T-helper 2 cell (primary cell): ENCODE measurements at places on chromosomes 13 and 19.

- DNase-seq: no peak
Observed at GRCh38 chr13:41460930-41461329, 3.6 kb downstream of the RGCC start.

DNA sequence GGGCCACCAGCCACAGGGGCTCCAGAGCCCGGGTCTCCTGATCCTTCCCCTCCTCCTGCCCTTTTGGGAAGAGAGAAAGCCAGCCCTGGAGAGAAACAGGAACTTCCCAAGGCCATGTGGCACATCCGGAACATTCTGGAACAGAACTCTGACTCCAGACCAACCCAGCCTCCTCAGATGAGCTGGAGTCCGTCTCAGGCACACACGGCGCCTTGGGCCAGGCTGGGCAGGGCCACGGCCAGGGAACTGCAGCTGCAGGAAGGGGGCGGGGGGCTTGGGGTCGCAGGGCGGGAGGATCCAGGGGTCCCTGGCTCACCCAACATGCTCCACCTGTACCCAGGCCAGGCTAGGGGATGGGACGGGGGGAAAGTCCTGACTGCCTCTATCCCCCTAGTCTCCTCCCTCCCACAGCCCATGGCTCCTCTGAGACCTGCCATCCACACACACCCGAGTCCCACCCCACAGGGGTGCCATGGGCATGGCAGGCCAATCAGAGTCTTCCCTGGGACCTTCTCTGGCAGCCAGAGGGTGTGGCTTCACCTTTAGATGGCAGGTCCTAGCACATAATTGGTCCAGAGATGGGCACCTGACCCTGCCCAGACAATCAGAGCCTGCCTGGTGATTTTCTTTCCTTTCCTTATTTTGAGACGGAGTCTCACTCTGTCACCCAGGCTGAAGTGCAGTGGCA, 22.9 kb downstream of the SBNO2 start:
- no peak for DNase-seq

DNA sequence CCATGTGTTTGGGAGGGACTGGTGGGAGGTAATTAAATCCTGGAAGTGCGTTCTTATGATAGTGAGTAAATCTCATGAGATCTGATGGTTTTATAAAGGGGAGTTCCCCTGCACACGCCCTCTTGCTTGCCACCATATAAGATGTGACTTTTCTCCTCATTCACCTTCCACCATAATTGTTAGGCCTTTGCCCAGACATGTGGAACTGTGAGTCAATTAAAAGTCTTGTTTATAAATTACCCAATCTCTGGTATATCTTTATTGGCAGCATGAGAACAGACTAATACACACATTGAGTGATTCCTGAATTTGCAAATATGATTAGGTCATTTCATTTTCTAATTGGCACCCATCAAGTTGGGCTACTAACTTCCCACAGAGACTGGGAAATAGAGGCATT, 977.2 kb downstream of the SLITRK1 start:
- no peak for DNase-seq

DNA sequence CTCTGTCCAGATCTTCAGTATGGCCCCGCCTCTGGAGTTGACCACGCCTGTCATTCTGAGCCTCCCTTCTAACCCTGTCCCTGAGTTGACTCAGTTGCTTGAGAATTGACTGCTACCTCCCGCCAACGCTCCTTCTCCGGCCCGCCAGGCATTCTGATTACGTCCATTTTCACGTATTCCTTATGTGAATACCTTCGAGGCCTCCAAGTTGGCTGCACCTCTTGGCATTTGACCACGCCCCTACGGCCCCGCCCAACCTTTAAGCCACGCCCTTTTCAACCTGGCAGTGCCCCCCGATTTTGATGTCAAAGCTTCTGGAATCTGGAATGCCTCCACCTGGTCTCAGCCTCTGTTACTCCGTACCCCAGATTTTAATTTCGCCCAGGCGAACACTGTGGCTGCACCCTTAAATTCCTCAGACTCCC, 1.7 kb upstream of the EML2 start:
- peak; percentile 20 for DNase-seq

DNA sequence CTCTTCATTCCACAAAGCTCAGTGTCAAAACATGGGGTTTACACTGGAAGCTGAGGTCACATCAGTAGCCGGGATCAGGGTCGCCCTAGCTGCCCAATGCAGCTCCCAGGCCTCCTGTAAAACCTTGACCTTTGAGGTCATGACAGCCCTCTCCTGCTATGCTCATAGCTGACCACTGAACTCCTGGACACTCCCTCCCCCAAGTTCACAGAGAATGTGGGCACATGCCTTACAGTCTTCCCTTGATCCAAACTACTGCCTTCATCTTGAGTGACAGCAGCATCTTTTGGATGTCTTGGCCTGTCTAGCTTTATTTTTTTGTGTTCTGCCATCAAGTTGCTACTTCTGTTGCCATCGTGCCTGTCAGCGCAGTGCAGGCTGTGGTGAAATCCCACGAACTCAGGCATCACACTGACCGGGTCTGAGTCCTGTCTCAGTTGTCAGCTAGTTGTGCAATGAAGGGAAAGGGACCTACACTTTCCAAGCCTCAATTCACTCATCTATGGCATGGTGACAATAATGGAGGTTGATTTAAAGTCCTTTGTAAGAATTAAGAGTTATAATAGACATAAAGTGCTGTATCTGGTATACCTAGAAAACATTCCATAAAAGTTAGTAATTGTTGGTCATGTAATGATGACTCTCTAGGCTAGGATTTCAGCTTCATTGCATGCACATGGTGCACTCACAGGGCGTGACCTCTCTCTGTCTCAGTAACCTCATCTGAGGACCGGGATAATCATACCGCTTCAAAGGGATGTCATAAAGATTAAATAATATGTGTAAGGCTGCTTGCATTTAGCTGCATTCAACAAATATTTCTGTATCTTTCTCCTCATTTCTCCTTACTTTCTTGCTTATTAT, 16.4 kb upstream of the ALOX5AP start:
- no peak for DNase-seq

GRCh38 chr19:14073925-14074838, 1.6 kb downstream of the MISP3 start:
- no peak for DNase-seq

DNA sequence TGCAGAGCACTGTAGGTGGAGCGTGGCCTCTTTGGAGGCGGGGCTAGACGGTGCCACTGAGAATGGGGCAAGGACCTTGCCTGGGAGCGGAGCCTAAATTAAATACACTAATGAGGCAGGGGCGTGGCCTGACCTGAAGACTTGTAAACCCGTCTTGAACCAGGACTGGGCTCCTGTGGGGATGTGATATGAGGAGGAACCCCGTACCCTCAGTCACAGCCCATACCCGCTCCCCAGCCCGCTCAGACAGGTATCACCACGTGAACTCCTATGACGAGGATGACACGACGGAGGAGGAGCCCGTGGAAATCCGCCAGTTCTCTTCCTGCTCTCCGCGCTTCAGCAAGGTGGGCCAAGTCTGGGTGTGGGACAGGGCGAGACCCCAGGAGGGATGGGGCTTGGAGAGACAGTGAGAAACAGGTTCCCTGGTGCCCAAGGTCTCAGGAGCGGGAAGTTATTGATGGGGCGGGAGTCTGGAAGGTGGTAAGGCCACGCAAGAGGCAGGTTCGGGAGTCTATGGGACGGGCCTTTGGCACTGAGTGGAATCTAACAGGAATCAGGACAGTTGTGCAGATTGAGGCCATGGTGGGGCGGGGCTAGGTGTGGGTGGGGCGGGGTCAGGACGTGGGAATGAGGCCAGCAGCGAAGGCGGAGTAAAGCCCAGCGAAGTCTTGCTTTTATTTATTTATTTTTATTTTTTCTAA, 14.7 kb downstream of the DNASE2 start:
- no peak for DNase-seq

DNA sequence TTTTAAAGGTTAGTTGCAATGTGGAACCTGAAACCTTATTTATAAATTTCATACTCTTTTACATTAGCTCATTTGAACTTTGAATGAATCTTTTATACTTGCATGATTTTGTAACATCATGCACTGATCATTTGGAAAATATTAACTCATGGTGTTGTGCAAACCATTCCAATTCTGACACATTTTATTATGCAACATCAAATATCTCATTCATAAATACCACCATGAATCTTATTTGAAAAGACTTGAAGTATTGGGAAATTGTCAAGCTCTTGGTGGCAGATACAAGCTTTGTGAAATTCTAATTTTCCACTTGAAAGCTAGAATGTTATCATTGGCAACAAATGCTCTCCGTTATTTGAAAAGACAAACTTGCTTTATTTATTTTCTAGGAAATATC, 379.9 kb upstream of the PCDH20 start:
- no peak for DNase-seq

- DNase-seq: no peak
Observed at GRCh38 chr19:1518471-1518870, 5.4 kb upstream of the PLK5 start.

DNA sequence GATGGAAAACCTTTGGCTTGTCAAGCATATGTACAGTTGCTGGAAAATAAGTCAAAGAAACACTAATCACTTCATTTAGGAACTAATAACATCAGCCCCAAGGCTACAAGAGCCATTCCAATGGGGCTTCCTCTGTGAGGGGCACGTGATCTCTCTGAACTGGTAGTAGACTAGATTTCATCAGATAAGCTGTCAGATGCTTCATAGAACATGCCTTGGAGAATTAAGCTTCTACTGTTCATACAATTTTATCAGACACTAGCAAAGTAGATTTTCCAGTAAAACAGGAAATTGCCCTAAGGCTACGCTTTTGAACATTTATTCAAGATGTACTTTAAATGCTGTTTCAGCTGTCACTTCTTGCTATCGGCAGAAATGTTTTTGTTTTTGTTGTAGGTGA, 107.8 kb downstream of the EDNRB start:
- DNase-seq: no peak

GRCh38 chr13:77628170-77628569, 69.3 kb upstream of the SLAIN1 start:
- no peak for DNase-seq

- DNase-seq: no peak
Observed at GRCh38 chr13:53885997-53886396, 857.4 kb downstream of the OLFM4 start.

DNA sequence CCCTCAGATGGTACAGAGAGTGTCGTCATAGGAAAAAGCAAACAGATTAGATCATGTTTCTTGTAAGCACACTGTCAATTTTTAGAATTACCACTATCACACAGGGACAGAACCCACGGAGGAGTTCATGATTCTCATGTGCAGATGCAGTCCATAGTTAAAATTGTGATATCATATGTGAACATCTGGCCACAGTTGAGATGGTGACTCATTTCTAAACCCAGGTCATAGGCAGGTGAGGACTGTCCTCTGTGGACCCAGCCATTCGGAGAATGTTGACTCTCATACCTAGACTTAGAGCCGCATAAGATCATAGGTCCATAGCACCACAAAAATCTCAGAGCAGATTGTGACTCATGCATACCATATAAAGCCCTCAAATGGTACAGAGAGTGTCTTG, 17.8 kb upstream of the ZNF730 start:
- no peak for DNase-seq

DNA sequence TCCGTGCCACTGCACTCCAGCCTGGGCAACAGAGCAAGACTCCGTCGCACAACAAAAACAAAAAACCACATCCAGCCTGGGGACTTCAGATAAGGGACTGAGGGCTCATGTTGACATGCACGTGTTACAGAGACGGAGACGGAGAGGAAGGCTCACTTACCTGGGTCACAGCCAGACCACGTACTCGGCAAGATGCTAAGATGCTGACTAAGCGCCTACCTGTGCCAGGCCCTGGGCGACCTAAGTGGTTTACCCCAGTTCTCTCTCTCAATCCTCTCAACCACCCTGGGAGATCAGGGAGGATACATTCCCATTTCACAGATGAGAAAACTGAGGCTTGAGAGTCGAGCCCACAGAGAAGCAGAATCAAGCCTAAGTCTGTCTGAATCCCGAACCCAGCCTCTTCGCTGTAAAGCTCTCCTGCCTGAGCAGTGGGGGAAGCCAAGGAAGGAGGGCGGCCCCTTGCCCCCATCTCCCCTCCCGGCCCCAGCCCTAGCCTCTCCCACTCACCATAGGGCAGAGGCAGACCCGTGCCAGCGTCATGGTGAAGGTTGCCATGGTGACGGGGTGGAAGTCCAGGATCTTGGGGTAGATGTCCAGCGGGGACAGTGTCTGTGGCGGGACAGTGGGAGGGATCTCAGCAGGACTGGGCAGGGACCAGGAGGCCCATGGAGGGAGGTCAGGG, 13.5 kb downstream of the ERCC2 start:
- no peak for DNase-seq

DNA sequence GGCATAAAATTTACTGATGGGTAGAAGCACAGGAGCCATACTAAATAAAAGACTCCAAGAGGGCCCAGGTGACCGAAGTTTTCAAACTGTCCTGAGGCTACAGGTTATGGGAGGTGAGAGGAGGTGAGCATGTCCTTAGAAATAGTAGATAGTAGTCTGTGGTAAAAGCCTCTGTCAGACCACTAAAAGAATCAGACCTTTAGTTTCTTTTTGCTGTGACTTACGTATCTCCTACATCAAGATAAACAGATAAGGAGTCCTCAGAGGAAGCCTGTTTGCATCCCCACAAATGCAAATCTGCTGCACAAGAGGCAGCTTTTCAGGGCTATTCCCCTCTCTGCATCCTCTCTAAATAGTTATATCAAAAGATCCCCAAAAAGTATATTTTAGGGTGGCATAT, 711.6 kb upstream of the SLITRK6 start:
- DNase-seq: peak; percentile 1

GRCh38 chr19:17058236-17058635, 17.0 kb downstream of the HAUS8 start:
- DNase-seq: no peak

GRCh38 chr13:111663953-111664421, 343.5 kb downstream of the TEX29 start:
- DNase-seq: no peak

- no peak for DNase-seq
Observed at GRCh38 chr13:19680751-19681150, 47.3 kb downstream of the MPHOSPH8 start.

DNA sequence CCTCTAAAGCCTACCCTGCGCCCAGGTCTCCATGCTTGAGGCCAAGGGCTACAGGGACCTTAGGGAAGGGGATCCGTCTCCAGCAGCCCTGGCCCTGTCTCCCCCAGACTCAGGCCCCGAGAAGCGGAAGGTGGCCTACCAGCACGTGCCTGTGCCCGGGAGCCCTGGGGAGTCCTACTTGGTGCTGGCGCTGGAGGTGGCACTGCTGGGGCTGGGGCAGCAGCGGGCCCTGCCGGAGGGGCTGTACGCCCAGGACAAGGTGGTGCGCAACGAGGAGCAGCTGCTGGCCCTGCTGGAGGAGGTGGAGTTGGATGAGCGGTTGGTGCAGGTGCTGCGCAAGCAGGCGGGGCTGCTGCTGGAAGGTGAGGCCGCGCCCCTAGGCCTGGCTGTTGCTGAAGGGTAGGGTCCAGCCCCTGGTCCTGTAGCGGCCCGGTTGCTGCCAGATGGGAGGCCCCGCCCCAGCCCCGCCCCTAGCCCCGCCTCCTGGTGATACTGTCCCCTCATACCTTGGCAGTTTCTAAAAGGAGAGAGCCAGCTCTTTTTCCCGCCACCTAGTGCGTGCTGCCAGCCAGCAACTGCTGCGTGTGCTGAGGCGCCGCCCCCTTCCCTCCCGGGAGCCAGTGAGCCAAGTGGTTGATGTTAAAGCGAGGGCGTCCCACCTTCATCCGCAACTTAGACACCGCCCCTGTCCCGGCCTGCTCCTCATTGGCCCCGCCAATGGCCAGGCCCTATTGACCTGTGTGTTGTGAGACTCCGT, 22.6 kb downstream of the ZSWIM4 start:
- no peak for DNase-seq

GRCh38 chr13:49444524-49445395, 686 bp downstream of the SETDB2 start:
- peak; percentile 70 for DNase-seq

GRCh38 chr19:44847144-44848035, 1.3 kb downstream of the NECTIN2 start:
- no peak for DNase-seq
